Calu3 (cell line): ENCODE measurements at places on chromosomes 11 and 22. TPM values are rescaled to one million over a fixed set of nuclear protein-coding genes. Genes with fewer than 3 reads are reported as not detected.

- H3K4me3 ChIP-seq, result no peak overlapping the region
- no peaks in the 10 kb centered on the region for H3K36me3 ChIP-seq
- H3K27ac ChIP-seq, result no peak overlapping the region
Observed at GRCh38 chr22:36807627-36808026, 9.2 kb downstream of the PVALB start.

DNA sequence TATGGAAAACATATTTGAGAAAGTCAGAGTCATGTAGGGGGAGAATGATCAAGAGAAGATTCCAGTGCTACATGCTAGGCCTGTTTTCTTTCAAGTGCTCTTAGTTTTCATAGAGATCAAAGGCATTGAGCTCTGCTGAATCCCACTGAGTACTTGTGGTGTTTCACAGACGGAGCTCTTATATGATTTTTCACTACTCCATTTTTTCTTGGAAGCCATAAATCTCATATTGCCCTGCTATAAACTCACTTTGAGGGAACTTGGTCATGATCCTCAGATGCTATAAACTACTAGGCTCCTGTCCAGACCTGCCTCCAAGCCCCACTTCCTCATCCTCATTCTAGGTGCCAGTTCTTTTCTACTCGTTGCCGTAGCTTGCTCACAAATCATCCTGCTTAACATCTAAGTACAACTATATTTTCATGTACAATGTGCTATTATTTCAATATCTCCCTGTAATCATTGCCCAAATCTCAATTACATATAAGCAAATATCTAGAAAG is 180.8 kb upstream of the CCDC179 start:
- DNase-seq, result no peak
- H3K27me3 ChIP-seq, result no peaks in the 10 kb centered on the region
- H3K4me1 ChIP-seq, result no peaks in the 10 kb centered on the region

DNA sequence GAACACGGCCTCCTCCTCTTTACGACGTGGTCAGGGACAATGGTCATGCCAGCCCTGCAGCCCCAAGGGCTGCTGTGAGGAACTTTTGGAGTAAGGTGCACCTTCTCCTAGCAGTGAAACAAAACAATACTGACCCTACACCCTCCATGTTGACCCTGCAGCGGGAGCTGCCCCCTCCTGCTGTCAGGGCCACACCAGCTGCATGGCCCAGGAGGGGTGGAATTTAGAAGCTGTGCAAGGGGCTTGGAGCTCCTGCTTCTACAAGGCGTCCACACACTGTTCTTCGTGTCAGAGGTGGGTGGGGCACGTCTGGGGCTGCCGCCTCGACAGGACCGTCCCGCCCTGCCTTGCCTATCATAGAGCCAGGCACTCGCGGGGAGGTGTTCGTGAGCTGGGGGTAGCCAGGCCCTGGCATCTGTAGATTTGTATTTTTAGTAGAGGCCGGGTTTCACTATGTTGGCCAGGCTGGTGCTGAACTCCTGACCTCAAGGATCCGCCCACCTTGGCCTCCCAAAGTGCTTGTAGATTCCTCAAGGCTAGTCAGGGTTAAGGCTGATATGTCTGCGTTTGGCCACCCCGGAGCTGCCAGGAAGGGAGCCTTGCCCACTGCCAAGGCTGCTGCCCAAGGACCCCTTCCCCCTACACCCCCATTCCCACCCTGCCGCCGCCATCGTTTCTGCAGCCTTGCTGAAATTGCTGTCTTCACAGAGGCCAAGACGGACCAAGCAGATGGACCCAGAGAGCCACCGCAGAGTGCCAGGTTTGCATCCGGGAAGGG is 15.9 kb downstream of the INCENP start:
- no peaks in the 10 kb centered on the region for H3K27me3 ChIP-seq
- H3K27ac ChIP-seq, result no peak overlapping the region
- DNase-seq, result no peak
- peaks cover 14% of the 10 kb centered on the region for H3K36me3 ChIP-seq
- no peaks in the 10 kb centered on the region for H3K4me1 ChIP-seq

GRCh38 chr11:129265125-129265788 is 73.1 kb upstream of the ARHGAP32 start:
- H3K36me3 ChIP-seq, result no peaks in the 10 kb centered on the region
- H3K27ac ChIP-seq, result no peak overlapping the region
- no peak for DNase-seq
- no peaks in the 10 kb centered on the region for H3K27me3 ChIP-seq
- no peak overlapping the region for H3K4me3 ChIP-seq

GRCh38 chr11:106241601-106242257 is 164.3 kb downstream of the AASDHPPT start:
- H3K4me1 ChIP-seq, result no peaks in the 10 kb centered on the region
- H3K27ac ChIP-seq, result no peak overlapping the region
- no peak for DNase-seq

DNA sequence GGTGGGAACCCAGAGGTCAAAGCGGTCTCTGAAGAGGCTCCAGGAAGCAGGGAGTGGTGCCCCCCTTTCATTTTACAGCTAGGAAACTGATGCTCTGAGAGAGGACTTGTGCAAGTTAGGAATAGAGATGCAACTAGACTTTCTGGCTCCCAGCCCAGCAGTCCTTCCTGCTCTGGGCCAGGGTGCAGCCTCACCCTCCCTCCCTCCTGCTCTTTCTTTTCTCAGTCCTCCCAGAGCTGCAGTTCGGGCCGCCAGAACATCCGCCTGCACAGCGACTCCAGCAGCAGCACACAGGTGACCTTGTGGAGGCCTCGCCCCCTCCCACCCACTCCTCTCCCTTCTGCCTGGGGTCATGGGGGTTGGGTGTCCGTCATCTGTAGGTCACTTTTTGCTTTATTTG is 51.5 kb downstream of the LHFPL7 start:
- peaks cover 30% of the 10 kb centered on the region for H3K27me3 ChIP-seq
- H3K4me1 ChIP-seq, result peaks cover 18% of the 10 kb centered on the region
- H3K4me3 ChIP-seq, result peak overlapping the region; percentile 32
- DNase-seq, result peak; percentile 70
- peak overlapping the region; percentile 86 for H3K27ac ChIP-seq

- H3K27me3 ChIP-seq, result peaks cover 23% of the 10 kb centered on the region
- H3K36me3 ChIP-seq, result no peaks in the 10 kb centered on the region
- no peak overlapping the region for H3K27ac ChIP-seq
- DNase-seq, result no peak
- no peaks in the 10 kb centered on the region for H3K4me1 ChIP-seq
Observed at GRCh38 chr11:121367844-121368225, 75.3 kb downstream of the SC5D start.

GRCh38 chr22:44483878-44484277 is 14.2 kb downstream of the RTL6 start:
- peaks cover 16% of the 10 kb centered on the region for H3K27me3 ChIP-seq
- no peak overlapping the region for H3K27ac ChIP-seq
- peaks cover 11% of the 10 kb centered on the region for H3K36me3 ChIP-seq
- no peak overlapping the region for H3K4me3 ChIP-seq

The CYTH4 gene
- total RNA-seq, result 0.38 and 0.59 TPM in 2 replicates

The OR52H1 gene
- not detected in 2 replicates for total RNA-seq

The CADM1 gene
- 0.32 and 0.68 TPM in 2 replicates for total RNA-seq

The CFAP300 gene
- 2.9 and 4.6 TPM in 2 replicates for total RNA-seq
